Fibroblast of the conjunctiva (primary cell): ENCODE measurements at places on chromosomes 16 and 17.

GRCh38 chr16:4909825-4910224 lies 27.1 kb downstream of the PPL start:
- DNase-seq = no peak

DNA sequence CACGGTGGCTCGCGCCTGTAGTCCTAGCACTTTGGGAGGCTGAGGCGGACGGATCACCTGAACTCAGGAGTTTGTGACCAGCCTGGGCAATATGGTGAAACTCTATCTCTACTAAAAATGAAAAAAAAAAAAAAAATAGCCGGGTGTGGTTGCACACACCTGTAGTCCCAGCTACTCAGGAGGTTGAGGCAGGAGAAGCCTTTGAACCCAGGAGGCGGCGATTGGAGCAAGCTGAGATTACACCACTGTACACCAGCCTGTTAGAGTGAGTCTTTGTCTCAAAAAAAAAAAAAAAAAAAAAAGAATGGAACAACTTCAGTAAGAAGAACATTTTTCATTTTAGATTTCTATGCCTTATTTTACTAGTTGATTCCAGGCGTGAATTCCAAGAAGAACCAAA lies 2.7 kb downstream of the NUP85 start:
- no peak for DNase-seq

- no peak for DNase-seq
Observed at GRCh38 chr16:67146523-67147357, 4.1 kb downstream of the B3GNT9 start.

GRCh38 chr17:29495011-29495410 lies 71.8 kb downstream of the ABHD15 start:
- no peak for DNase-seq

GRCh38 chr17:8719291-8720246 lies 25.1 kb downstream of the CCDC42 start:
- no peak for DNase-seq

GRCh38 chr16:51048544-51048943 lies 102.5 kb downstream of the SALL1 start:
- no peak for DNase-seq

- DNase-seq = no peak
Observed at GRCh38 chr17:82839617-82840292, at the start of gene ZNF750. Gene ZNF750 (minus strand): TSS chr17:82840022. CDS start chr17:82832454, 7,568 bp downstream.

GRCh38 chr17:954431-955164 lies 25.0 kb downstream of the NXN start:
- DNase-seq = no peak

- no peak for DNase-seq
Observed at GRCh38 chr17:21400816-21401593, 24.8 kb downstream of the KCNJ12 start.
